ENCODE measurements at places on chromosomes 5 and 9.

GRCh38 chr5:1008451-1009358 is at the start of gene NKD2:
TSS of gene NKD2 (plus strand) at chr5:1008802. CDS start at chr5:1009058, 256 bp downstream.
- DNase-seq: no peak

GRCh38 chr5:149796030-149796429 is 65.9 kb downstream of the PPARGC1B start:
- DNase-seq: no peak

GRCh38 chr5:139443831-139444453 is 4.6 kb upstream of the DNAJC18 start:
- DNase-seq: no peak

DNA sequence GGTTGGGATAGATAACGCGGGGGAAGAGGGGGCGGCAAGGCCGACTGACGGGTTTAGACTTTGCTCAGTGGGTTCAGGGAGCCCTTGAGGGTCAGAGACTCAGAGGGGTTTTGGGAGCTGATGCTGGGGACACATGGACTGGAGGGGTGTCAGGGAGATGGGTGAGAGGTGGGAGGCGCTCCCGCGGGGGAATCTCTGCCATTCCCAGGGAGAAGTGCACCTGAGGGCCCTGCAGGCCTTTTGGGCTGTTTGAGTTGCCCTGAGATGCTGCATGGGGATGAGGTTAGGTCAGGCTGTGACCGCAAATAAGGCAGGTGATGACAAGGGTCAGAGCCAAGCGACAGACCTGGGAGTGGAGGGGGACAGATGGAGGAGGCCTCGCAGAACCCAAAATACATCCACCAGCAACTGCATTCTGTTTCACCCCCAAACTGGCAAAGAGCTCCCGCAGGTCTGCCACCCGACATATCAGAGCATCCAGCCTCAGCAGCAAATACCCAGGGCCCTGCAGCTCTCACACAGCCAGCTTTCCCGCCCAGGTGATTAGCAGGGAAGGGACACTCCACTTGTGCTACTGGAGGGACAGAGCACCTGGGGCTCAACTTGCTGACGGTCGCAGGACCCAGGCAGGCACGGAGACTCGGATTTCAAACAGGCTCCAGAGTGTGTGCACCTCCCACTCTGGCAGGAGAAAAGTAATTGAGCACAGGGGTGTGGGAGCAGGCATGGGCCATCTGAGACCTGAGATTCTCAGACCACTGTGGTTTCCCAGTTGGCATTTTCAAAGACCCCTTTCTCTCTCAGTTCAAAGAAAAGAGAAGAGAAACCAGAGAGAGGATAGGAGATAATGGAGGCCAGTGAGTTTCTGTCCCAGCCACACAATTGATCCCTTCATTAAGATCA is 26.4 kb downstream of the TMOD1 start:
- no peak for DNase-seq

GRCh38 chr9:22285066-22285465 is 161.6 kb upstream of the DMRTA1 start:
- DNase-seq: no peak

GRCh38 chr9:136246849-136247550 is 1.4 kb upstream of the QSOX2 start:
- no peak for DNase-seq

GRCh38 chr5:154319736-154320135 is 126.1 kb upstream of the SAP30L start:
- DNase-seq: no peak

DNA sequence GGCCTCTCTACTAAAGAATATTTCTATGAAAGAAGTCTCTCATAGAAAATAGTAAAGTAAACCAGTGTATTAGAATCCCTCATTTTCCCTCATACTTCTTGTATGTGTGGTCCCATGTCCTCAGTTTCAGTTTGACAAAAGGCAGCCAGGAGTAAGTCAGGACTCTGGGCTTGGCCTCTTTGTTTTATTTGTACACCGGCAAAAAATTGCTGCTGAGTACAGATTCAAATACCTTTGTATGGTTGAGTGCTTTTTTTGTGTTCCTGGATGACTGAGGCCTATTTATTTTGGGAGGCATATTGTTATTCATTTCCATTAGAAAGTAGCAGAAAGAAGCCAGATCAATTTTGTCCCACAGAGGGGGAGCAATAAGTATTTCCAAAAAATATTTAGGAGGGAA is 47.3 kb upstream of the CEP78 start:
- no peak for DNase-seq

DNA sequence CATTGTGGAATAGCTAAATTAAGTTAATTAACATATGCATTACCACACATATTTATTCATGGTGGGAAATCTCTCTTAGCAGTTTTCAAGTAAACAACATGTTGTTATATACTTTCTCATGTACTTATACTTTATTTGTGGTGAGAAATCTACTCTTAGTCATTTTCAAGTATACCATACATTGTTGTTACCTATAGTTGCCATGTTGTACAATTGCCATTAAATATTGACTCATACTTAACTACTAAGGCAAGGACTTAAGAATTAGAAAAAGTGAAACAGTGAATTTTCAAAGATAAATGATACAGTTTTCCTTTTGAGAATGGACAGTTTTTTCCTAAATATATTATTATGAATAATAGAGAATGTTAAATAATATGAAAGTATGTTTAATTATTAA is 27.7 kb downstream of the UGCG start:
- DNase-seq: no peak

- no peak for DNase-seq
Observed at GRCh38 chr9:76835571-76836283, 70.2 kb downstream of the PRUNE2 start.

DNA sequence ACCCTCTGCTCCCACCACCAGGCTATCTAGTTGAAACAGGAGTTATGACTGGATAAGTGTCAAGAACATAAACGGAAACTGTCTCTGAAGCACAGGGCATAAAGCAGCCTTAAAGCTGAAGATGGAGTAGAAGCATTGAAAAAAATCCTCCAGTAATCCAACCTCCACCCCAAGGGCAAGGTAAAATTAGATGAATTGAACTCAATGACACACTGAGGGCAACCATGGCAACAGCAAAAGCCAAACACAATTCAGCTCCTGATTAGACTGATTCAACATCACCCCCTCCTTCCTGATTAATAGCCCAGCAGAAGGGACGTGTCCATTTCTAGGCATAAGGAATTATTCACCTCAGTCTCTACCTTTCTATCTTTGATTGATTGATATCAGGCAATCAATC is 183.2 kb upstream of the MAP3K1 start:
- no peak for DNase-seq

DNA sequence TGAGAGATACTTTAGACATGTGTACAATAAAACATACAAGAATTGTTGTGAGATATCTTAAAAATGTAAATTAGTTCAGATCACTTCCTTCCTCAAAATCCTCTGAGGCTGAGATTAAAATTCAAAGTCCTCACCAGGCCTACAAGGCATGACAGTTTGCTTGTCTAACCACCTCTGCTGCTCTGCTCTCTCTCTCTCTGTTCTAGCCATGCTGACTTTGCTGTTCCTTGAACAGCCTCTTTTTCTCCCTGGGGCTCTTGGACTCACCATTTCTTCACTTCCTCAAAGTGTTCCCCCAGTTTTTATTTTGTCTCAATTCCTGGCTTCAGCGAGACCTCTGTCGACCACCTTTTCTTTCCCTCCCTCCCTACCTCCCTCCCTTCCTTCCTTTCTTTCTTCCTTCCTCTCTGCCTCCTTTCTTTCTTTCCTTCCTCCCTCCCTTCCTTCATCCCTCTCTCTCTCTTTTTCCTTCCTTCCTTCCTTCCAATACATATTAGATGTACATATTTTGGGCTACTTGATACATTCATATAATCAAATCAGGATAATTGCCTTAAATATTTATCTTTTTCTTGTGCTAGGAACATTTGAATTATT is 27.0 kb downstream of the CATSPER3 start:
- DNase-seq: no peak

- peak; percentile 47 for DNase-seq
Observed at GRCh38 chr9:34547960-34548611, 25.3 kb upstream of the ENHO start.

GRCh38 chr5:52693280-52693679 is 94.4 kb upstream of the ITGA1 start:
- no peak for DNase-seq

DNA sequence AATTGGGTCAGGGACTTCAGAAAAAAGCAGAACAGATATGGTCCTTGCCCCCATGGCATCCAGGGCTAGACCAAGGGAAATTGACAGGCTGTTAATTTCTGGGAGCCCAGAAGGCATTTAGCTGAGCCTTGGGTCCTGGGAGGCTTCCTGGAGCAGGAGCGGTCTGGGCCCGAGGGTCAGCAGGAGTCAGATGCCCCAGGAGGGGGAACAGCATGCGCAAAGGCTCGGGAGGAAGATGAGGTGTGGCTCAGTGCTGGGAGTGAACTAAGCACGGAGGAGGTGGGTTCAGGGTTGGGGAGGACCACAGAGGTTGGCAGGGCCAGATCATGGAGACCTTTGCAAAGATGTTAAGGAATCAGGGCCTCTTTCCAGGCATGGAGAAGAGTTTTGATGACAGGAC is 48.2 kb upstream of the NEURL1B start:
- DNase-seq: no peak

GRCh38 chr5:14168793-14169262 is 25.7 kb downstream of the TRIO start:
- DNase-seq: no peak

GRCh38 chr9:76351006-76351405 is 43.2 kb downstream of the RFK start:
- no peak for DNase-seq

DNA sequence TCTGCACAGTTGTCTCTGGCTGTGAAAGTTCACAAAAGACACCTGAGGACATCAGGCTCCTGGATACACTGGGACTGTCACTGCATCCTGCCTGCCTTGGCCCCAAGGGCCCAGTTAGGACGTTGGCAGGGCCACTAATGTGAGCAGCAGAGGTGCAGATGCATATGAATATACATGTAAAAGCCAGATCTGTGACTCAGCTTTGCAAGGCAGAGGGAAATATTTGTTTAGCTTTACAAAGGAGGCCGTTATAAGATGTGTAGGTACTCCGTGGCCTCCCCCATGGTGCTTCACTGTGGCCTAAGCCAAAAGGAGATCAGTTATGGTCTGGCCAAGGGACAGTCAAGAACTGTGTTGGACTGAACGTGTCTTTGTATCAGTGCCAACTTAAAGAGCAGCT is 4.1 kb upstream of the C1QTNF3 start:
- no peak for DNase-seq

GRCh38 chr9:126558051-126558665 is 55.6 kb upstream of the LMX1B start:
- peak; percentile 19 for DNase-seq

- no peak for DNase-seq
Observed at GRCh38 chr9:112772215-112772509, 21.6 kb downstream of the SNX30 start.

DNA sequence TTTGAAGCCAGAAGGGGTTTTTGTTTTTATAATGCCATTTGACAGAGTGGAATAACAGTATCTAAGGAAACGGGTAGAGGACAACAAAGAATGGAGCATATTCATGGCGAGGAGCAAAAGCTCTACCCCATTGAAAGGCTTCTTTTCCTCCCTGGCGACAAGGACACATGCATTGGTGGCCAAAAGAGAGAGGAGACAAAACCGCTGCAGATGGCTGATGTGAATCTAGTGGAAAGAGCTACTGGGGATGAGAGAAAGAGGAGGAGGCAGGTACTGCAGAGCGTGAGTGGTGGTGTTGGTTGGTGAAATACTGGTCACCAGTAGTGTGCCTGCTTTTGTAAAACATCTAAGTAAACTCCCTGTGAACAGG is 491 bp downstream of the APC start:
- DNase-seq: peak; percentile 2

DNA sequence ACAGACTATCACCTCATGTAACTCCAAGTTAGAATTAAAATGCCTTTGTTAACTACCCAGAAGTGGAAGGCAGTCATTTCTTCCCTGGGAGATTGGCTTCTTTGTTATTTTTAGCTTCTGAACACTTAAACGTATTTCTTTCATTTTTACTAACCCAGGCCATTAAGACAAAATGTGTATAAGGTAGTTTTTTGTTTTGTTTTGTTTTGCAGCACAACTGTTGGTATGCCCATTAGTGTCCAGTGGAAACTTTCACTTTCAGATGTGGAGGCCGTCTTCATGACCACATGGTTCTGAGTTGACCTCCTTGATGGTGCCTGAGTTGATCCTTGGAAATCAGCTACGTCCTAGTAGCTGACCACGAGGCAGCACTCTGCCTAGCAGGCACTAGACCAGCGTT is 264.6 kb upstream of the ZNF608 start:
- no peak for DNase-seq

DNA sequence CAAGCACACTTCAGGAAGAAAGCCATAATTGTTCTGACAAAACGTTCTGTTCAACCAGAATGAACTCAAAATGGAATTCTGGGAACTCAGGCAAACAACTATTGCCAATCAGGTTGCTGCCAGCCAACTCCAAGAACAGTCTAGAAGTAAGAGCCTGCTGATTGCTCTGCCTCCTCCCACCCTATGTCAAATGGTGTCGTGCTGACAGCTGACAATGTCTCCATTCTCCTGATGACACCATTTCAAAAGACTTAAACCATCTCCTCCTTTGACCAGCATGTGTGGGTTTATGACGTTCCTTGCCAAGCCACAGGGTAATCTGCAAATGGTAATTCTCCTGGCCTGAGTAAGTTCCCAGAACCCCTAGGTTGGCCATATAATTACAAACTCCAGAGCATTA is 21.9 kb upstream of the PLIN2 start:
- no peak for DNase-seq

DNA sequence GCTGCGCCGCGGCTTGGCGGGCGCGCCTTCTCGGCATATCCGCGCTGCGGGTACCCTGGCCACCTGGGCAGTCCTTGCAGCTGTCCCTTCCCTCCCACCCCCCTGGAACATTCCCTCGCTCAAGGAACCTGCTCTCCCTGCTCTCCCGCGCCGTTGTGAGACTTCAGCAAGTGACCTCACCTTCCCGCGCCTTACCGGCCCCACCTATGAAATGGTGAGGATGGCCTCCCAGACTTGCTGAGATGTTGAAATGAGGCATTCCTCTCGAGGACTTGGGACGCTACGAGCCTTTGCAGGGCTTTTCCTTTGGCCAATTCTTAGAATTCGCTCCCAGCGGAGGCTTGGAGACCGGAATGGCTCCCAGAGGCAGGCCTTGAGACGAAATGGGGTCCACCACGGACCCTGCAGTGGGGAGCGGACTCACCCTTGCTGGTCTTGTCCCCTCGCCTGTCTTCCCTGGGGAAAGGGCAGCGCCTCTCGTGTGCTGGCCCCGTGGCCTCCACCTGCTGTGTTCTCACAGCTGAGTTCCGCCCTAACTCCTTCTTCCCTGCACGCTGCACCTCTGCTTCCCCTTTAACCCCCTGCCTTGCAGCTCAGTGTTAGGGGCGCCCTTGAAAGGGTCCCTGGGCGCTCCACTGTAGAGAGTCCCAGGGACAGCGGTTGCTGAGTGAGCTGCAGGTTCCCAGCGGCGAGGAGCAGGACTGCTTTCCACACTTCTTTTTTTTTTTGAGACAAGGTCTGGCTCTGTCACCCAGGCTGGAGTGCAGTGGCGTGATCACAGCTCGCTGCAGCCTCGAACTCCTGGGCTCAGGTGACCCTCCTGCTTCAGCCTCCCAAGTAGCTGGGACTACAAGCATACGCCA is 907 bp downstream of the HMCN2 start:
- no peak for DNase-seq

All from NCI-H1092 (cell line).